ENCODE measurements at places on chromosomes 1 and 21. TPM values are rescaled to one million over a fixed set of nuclear protein-coding genes. Genes with fewer than 3 reads are reported as not detected.

NBPF19 gene
- 11.3 TPM for polyA plus RNA-seq

DNA sequence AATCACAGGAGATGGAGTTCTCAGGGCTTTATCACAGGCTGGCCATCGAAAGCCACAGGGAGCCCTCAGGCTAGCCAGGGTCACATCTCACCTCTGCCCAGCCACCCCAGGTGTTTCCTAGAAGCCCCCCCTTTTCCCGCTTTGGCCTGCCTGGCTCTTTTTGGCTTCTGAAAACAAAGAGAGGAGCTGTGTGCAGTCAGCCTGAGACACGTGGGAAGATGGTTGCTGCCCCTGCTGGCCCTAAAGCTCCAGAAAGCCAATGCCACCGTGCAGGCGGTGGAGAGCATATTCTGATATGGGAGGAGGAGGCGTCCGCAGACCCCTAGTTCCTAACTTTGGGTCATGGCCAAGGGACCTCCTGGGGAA is 18.7 kb upstream of the LBR start:
- DNase-seq, result no peak

NHLH2 gene
- polyA plus RNA-seq, result not detected

DNA sequence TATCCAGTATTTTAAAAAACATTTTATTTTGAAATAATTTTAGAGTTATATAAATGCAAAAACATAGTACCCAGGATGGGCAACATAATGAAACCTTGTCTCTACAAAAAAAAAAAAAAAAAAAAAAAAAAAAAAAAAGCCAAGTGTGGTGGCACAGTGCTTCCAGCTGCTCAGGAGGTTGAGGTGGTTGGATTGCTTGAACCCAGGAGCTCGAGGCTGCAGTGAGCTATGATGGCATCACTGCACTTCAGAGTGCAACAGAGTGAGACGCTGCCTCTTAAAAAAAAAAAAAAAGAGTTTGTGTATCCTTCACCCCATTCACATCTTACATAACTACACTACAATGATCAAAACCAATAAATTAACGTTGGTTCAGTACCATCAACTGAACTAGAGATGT is 115.6 kb upstream of the KIF26B start:
- DNase-seq, result no peak

BACE2 gene
- polyA plus RNA-seq, result 85.3 TPM
